ENCODE measurements at places on chromosomes 2 and 18. TPM values are rescaled to one million over a fixed set of nuclear protein-coding genes. Genes with fewer than 3 reads are reported as not detected.

GRCh38 chr18:48944634-48945033 is 6.1 kb downstream of the SMAD7 start:
- no peak for DNase-seq

- no peak for DNase-seq
Measured at GRCh38 chr2:159613651-159614285, 2.6 kb downstream of the BAZ2B start.

DNA sequence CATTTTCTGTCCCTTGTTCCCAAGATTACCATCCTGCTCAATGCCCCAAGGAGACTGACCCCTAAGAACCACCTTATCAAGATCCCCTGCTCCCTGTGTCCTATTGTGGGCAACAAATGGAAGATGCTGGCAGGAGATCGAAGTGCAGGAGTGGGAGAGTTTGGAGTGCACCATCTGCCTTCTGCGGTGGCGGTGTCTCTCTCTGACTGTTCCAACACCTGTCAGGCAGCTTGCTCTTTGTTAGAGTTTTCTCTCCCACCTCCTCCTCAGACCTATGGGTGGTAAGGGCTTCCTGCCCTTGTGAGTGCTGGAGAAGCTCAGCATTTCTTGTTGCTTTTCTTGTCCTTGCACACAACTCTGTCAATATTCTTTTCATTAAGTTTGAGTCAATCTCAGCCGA is 64.1 kb upstream of the SPHKAP start:
- DNase-seq = no peak

DNA sequence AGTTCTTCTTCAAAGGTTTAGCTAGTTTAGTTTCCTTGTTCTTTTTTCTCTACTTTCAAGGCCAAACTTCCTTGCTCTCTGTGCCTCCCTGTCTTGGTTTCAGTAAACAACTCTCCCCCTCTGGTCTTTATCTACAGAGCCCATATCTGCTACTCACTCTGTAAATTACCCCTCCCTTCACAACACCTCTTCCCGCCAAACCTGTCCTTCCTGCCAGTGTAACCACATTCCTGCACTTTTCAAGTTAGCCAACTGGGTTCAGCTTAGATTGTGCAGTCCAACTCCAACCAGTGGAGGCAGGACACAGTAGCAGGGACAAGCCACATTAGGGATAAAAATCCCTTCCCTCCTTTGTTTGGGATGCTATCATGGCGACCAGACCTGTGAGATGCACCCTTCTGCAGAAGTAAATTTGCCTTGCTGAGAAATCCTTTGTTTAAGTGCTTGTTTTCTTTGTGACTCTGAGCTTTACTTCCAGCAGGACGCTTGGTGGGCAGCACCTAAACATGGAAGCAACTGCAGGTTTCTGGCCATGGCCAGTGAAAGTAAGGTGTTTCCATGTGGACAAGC is 706.0 kb downstream of the KCNJ3 start:
- DNase-seq = no peak

DNA sequence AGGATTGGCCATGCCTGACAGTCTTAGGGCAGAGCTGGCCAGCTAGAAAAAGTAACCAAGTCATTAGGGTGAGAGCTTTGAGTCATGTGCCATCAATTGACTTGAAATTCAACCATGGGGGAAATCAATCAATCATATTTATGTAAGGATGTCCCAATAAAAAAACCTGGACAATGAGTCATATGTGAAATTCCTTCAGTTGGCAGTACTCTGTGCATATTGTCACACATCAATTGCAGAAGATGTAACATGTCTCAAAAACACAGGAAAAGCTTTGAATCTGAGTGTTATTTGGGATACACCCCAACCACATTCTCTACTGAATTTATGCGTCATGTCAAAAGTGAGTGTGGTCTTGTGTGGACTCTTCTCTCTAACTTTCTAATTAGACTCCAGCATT is 1004.1 kb upstream of the NRXN1 start:
- DNase-seq = no peak

DNA sequence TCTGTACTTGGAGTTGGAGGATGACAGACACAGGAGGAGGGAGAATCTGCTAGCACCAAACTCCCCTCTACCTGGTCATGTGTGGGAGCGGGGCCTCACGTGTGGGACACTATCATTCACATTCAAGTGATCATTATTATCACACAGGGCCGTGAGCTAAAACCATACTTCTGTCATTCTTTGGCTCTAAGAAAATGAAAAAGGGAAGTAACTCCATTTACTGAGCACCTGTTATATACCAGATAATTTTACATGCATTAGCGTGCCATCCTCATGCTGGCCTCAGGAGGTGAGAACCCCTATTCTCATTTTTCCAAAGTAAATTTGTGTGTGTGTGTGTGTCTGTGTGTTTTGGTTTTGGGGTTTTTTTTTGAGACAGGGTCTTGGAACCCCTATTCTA is 150.1 kb downstream of the GLI2 start:
- no peak for DNase-seq

DNA sequence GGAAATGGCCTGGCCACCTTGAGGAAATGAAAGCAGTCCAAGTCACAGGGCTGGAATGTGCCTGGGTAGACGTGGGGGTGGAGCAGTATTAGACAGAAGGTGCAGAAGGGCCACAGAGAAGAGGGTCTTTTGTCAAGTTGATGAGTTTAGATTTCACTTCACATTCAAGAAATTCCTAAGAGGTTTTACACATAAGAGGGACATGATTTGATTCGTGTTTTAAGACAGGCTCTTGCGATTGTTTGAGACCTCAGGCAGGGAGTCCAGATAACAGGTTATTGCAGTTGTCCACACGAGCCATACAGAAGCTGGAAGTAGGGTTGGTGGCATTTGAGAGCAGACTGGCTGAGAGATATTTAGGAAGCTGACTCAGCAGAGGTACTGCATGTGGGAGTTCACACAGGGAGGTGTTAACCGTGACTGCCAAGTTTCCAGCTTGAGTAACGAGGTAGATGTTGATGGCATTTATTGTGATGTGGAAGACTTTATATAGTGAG is 64.6 kb downstream of the NEB start:
- DNase-seq = no peak

DNA sequence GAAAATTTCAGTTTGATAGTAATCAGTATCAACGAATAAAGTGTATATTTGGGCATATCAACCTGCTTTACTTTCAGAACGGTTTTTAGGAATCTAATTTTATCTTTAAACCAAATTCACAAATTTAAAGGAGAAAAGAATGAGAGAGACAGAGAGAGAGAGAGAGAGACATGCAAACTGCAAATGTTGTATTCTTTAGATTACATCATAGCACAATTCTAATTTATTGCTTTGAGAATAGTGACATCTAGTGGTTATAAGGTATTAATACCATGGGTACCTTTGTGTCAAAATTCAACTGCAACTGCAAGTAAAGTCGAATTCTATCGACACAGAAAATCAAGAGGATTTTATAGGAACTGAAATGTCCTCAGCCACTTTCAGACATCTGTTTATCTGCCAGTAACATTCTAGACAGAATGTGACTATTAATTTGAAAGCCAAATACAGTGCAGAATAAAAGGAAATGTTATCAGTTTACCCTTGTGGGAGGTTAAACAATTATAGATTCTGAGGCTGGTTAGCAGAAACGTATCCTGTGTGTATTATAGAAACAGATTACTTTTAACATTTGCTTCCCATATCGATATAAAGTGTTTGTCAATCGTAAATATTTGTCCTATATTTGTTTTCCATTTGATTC is 529.8 kb upstream of the VRK2 start:
- no peak for DNase-seq

GRCh38 chr2:124402274-124402673 is 377.2 kb downstream of the CNTNAP5 start:
- DNase-seq = no peak

DNA sequence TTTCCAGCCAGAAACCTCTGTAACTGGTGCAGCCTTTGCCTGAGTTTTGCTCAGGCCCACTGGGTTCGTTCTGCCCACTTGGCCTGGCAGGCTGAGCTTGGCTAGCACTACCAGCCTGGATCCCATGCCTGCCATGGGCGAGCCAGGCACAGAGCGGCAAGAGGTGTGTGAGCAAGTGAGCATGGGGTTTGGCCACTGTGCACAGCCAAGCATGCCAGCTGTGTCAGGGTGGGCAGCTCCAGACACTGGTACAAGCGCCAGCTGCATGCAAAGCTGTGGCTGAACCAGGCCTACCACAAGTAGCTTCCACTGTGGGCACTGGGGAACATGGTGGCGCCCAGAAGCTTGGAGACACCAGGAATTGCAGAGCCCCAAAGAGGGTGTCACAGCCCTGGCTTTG is 56.3 kb upstream of the LDAH start:
- DNase-seq = no peak

GRCh38 chr18:5507756-5508155 is 36.0 kb downstream of the EPB41L3 start:
- no peak for DNase-seq

DNA sequence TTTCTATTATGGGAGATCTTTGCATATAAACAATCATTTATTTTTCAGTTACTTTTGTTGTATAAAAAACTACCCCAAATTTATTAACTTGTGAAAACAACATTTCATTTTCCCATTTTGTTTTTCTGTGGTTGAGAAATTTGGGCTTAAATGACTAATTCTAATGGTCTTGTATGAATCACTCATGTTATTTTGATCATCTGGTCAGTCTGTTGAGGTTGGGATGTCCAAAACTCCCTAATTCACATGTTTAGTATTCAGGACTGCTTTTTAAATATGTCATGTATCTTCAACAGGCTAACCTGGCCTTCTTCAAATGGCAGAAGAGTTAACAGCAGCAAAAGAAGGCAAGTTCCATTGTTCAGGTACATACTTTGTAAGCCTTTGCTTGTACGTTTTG is 788.1 kb downstream of the TRIB2 start:
- no peak for DNase-seq

The SULT1C2 gene
- 113 TPM for polyA plus RNA-seq

The POTEJ gene
- not detected for polyA plus RNA-seq

The RAB17 gene
- 9.9 TPM for polyA plus RNA-seq

The M1AP gene
- 1.2 TPM for polyA plus RNA-seq

The TTN gene
- polyA plus RNA-seq = 1.2 TPM

The IL36A gene
- polyA plus RNA-seq = not detected
